ENCODE measurements at places on chromosomes 3 and 15. TPM values are rescaled to one million over a fixed set of nuclear protein-coding genes. Genes with fewer than 3 reads are reported as not detected.

DNA sequence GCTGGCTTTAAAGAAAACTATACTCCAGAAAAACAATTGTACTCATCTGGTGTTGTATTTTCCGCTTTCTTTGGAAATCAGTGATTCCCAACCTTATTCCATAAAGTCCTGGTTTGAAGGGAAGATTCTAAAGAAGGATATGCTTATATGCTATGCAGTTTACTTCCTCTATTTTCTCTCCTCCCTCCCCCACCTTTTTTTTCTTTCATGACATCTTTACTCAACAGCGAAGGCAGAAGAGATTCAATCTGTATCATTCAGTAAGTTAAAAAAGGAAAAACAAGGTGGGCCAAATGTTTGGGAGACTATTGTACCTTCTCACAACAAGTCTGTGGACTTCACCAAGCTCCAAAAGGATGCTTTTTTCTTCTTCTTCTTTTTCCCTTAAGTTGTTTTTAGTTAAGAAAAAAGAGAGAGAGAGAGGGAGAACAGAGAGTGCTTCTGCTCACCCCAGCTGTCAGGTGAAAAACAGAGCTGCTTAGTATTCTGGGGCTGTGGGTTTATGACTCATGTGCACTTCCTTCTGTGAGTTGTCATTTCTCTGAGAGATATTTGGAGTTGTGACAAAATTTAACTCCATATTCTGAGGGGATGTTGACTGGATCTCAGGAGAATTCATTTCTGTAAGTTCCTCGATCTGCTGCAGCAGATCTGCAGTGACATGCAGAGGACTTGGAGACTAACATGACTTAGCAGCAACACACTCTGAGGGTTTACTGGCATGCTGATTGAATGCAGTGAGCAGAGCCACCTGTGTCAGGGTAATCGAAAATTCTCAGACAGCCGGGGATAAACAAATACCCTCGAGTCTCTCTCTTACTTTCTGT lies 70.7 kb downstream of the SSR3 start:
- no peak for DNase-seq
- no peaks in the 10 kb centered on the region for H3K36me3 ChIP-seq
- peak overlapping the region; percentile 80 for H3K27ac ChIP-seq
- H3K4me1 ChIP-seq = peaks cover 11% of the 10 kb centered on the region

- no peak overlapping the region for H3K4me3 ChIP-seq
- peaks cover 17% of the 10 kb centered on the region for H3K4me1 ChIP-seq
- peaks cover 3% of the 10 kb centered on the region for H3K27me3 ChIP-seq
- no peak overlapping the region for H3K27ac ChIP-seq
Measured at GRCh38 chr15:70852501-70853317, 1.2 kb downstream of the LARP6 start.

- no peaks in the 10 kb centered on the region for H3K36me3 ChIP-seq
- no peak overlapping the region for H3K27ac ChIP-seq
- DNase-seq = no peak
- H3K4me1 ChIP-seq = no peaks in the 10 kb centered on the region
- H3K27me3 ChIP-seq = no peaks in the 10 kb centered on the region
Measured at GRCh38 chr3:164200053-164200823, 878.1 kb downstream of the SI start.

DNA sequence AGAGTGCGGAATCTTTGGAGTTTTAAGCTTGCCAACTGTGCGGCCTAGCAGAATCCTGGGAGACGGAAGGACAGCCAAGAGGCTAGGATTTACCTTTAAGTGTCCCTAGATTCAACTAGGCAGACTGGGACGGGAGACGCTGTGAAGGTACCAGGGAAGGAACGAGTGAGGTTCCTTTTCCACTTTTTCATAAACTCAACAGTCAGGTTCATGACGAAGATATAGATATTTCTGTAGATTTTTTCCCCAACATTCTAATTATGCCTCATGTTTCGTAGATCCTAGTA lies 564 bp upstream of the GABPB1 start:
- H3K36me3 ChIP-seq = no peaks in the 10 kb centered on the region
- DNase-seq = no peak
- peak overlapping the region; percentile 100 for H3K27ac ChIP-seq
- H3K27me3 ChIP-seq = no peaks in the 10 kb centered on the region

A4GNT gene
- polyA plus RNA-seq = not detected
